Activated T-cell treated with anti-CD3 and anti-CD28 coated beads for 4 hours (primary cell): ENCODE measurements at places on chromosomes 16 and 17.

GRCh38 chr17:68706356-68706920 is 105.3 kb upstream of the FAM20A start:
- DNase-seq, result no peak

- no peak for DNase-seq
Measured at GRCh38 chr16:29645694-29646187, 17.3 kb upstream of the SPN start.

DNA sequence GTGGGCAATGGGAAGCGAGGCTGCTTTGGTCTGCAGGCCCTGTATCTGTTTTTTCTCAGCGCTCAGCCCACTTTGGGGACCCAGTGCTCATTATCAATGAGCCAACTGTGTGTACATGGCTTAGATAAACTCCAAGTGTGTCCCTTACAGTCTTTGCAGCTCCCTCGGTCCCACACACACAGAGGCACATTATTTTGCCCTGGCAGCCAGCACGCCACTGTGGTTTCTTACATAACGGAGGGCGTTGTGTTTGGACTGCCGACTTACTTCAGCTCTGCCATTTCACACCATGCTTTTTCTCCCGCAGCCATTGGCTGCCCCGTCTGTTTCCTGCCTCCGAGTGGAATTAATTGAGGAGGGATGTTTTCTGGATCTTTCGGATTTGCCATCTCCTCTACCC is 56.5 kb upstream of the CLEC18A start:
- DNase-seq, result no peak

DNA sequence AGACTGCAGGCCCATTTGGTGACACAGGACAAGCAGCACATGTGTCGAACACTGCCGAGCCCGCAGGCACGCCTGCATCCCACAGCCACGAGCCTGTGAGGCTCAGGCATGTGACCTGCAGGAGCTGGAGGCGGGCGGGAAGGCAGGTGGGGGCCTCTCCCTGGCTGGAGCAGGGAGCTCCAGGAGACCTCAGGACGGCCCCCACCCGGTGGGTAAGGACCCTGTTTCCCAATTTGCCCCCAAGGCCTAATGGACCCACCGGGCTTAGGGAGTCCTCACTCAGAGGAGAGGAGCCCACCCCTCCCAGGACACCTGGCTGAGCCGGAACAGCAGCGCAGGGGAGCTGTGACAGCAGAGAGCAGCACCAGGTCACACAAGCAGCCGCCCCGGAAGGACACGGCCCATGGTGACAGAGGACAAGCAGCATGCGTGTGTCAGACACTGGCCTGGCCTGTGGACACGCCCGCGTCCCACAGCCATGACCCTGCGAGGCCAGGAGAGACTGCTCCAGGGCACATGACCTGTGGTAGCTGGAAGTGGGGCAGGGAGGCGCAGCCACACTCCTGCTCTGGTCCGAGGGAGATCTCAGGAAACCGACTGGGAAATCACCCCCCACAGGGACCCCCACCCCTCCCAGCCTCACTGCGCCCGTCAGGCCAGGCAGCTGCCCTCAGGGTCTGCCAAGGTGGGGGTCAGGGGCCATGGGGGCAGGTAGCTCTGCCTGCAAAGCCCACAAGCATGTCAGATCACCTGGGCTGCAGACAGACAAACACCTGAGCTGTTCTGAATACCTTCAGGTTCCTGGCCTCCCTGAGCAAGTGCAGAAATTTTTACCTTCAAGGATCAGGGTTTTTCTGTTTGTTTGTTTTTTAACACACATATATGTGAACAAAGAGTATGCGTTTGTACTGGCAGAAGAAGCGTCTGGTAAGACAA is 2.4 kb downstream of the SPSB3 start:
- no peak for DNase-seq

- DNase-seq, result no peak
Measured at GRCh38 chr16:25141648-25142047, 30.1 kb downstream of the LCMT1 start.

GRCh38 chr17:21297026-21297520 is 12.6 kb downstream of the MAP2K3 start:
- DNase-seq, result no peak

- no peak for DNase-seq
Measured at GRCh38 chr16:22395960-22396359, 21.5 kb upstream of the CDR2 start.

GRCh38 chr16:79394206-79394605 is 206.3 kb downstream of the MAF start:
- no peak for DNase-seq

DNA sequence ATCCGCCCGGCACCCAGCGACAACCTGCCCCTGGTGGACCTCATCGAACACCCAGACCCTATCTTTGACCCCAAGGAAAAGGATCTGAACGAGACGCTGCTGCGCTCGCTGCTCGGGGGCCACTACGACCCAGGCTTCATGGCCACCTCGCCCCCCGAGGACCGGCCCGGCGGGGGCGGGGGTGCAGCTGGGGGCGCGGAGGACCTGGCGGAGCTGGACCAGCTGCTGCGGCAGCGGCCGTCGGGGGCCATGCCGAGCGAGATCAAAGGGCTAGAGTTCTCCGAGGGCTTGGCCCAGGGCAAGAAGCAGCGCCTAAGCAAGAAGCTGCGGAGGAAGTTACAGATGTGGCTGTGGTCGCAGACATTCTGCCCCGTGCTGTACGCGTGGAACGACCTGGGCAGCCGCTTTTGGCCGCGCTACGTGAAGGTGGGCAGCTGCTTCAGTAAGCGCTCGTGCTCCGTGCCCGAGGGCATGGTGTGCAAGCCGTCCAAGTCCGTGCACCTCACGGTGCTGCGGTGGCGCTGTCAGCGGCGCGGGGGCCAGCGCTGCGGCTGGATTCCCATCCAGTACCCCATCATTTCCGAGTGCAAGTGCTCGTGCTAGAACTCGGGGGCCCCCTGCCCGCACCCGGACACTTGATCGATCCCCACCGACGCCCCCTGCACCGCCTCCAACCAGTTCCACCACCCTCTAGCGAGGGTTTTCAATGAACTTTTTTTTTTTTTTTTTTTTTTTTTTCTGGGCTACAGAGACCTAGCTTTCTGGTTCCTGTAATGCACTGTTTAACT is 1.0 kb downstream of the NOG start:
- no peak for DNase-seq

- no peak for DNase-seq
Measured at GRCh38 chr16:80324371-80324770, 216.4 kb upstream of the DYNLRB2 start.

DNA sequence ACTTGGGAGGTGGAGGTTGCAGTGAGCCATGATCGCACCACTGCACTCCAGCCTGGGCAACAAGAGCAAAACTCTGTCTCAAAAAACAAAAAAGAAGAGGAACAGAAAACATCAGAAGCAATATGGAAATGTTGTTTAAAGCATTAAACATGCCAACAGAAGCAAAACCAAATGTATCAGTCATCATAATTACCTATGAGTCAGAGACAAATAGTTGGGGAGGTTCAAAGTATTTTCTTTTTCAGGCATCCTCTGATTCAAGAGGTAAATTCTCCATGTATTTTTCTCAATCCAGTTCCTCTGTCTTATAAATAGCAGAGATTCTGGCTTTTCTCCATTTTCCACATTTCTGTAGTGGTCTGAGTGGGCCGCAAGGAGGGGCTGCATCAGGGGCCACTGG is 2.1 kb upstream of the TM4SF5 start:
- no peak for DNase-seq

GRCh38 chr16:70769131-70769530 is 31.8 kb downstream of the VAC14 start:
- DNase-seq, result no peak

GRCh38 chr16:17412221-17412620 is 58.5 kb downstream of the XYLT1 start:
- DNase-seq, result no peak

GRCh38 chr17:28398280-28398981 is 7.6 kb downstream of the SLC46A1 start:
- DNase-seq, result no peak

DNA sequence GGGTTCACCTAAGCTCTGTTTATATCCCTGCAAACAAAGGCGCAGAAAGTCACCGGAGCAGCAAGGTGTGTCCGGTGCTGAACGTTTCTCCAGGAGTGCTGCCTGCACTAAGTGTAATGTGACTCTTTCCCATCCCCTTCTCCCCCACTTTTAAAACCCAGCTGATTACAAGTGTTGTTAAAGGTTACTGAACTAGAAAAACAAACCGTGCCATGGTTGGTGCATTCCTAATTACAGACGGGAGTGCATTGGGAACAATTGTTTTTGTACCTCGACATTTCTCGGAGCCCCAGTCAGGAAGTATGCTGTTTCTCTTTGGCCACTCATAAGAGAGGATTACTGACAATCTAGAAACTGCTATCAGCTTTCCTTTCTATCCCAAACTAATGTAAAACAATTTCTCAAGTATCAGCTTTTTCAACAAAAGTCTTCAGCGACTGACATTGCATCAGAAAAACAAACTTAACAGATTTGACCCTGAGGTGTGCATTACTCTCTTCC is 441.0 kb upstream of the SALL1 start:
- DNase-seq, result no peak

GRCh38 chr16:24005577-24005976 is 169.8 kb downstream of the PRKCB start:
- DNase-seq, result no peak

DNA sequence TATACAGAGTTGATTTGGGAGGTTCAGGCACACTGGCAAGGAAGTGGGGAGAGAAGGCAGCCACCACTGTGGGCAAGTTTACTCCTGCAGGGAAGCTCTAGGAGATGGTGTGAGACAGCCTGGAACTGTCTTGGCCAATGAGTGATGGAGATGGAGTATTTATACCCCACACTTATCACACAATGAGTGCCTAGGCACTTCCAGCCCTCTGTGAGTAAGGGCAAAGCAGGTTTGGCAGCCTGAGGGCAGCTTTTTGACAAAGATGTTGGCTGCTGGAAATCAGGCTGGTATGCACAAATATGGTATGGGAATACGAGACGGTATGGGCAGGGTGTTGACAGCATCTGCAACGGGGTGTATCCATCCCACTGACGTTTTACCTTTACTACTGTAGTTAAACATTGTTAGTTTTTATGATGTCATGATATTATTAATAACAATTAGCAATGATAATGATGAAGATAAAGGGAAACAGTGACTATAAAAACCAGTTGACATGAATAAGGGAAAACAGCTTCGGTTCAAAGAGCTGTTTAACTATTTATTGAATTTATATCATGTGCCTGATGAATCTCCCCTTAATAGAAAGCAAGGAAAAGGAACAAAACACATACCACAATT is 149.9 kb downstream of the CDK5R1 start:
- DNase-seq, result no peak

DNA sequence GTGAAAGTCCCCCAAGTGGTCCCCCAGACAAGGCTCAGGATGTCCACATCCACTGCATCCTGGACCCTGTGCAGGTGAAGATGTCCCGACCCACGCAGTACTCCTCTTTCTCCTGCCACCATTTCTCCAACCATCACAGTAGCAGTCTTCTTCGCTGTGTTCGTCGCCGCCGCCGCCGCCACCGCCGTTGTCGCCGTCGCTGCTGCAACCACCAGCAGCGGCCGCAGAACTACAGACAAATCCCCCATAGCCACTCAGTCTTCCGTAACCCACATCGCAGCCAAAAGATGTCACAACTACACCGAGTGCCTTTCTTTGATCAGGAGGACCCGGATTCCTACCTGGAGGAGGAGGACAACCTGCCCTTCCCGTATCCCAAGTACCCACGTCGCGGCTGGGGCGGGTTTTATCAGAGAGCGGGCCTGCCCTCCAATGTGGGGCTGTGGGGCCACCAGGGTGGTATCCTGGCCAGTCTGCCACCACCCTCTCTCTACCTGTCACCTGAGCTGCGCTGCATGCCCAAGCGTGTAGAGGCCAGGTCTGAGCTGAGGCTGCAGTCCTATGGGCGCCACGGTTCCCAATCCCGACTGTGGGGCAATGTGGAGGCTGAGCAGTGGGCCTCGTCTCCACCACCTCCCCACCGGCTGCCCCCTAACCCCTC is 917 bp downstream of the SPEM2 start:
- DNase-seq, result no peak

DNA sequence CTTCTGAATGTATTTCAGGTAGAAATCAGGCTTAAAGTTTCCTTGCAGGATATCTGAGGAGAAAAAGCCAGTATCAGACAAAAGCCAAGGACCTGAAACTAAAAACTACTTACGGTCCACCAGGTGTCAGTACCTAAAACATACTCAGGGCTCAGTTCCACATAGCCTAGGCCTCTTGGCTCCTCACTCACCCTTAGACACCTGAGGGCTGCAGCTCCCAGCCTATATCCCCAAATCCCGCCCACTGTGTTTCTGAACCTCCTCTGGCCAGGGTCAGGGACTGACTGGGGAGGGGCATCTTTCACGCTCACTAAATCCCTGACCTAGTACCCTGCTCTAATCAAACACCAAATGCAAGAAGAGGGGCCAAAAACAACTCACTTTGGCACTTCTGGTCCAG is 8.8 kb upstream of the ROGDI start:
- DNase-seq, result no peak

DNA sequence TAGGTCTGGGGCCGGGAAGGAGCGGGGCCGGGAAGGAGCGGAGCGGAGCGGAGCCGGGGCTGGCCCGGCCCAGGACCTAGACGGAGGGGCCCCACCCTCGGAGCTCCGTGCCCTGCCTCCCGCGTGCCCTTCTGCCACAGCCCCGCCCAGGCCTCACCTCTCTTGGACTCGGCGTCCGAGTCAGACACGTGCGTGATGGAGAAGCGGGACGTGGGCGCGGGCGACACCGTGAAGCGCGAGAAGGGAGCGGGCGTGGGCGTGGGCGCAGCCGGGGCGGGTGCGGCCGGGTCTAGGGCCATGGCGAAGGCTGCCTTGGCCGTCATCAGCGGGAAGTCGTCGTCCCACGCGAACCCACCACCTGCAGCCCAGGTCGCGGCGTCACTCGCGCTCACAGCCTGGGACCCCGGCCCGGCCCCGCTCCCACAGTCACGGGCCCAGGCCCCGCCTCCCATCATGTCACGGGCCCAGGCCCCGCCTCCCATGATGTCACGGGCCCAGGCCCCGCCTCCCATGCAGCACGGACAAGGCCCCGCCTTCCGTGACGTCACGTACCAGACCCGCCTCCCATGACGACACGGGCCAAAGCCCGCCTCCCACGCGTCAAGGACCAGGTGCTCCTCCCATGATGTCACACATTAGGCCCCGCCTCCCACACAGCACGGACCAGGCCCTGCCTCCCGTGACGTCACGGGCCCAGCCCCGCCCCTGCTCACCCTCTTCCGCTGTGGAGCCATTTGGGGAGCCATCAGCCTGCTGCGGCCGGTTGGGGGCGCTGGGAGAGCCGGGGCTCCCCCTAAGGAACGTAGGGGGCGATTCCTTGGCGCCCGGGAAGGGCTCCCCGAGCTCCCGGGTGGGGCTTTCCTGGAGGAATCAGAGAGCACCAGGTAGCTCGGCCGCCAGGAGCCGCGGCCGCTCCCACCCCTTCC is 45.8 kb upstream of the PVALEF start:
- DNase-seq, result peak; percentile 83

DNA sequence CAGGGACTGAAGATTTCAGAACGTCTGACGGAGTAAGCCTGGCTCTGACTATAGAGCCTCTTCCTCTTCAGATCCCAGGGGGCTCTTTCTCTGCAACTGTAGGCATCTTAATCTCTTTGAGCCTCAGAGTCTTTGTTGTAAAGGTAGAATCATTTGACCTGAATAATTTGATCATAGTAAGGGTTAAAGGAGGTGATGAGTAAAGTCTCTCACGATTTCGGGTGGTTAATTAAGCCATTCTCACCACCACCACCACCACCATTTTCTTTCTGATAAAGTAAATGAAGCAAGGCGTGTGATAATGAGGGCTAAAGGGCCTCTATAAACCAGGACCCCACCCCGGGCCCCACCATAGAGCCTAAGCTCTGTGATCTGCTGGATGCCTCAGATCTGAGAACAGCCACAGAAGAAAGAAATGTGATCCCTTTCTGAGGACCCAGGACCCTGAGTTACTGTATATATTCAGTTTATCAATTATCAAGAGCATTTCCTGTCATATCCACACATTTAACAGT is 33.0 kb upstream of the ADAMTS18 start:
- DNase-seq, result no peak

- no peak for DNase-seq
Measured at GRCh38 chr17:81309140-81309858, 14.2 kb upstream of the SLC38A10 start.
